ENCODE measurements at places on chromosomes 7 and 10. TPM values are rescaled to one million over a fixed set of nuclear protein-coding genes. Genes with fewer than 3 reads are reported as not detected.

ZNF425 gene
- 3.1 TPM for total RNA-seq

SLC13A1 gene
- not detected for total RNA-seq

NYAP1 gene
- total RNA-seq = 1.4 TPM

C7orf57 gene
- 0.21 TPM for total RNA-seq

TFEC gene
- total RNA-seq = under 0.01 TPM

TFPI2 gene
- total RNA-seq = 26.7 TPM

CALML3 gene
- 2.7 TPM for total RNA-seq

RAB19 gene
- total RNA-seq = not detected

OR2A7 gene
- total RNA-seq = 1.7 TPM

GTF2IRD1 gene
- total RNA-seq = 23.7 TPM

MKX gene
- total RNA-seq = 0.43 TPM

PTPRN2 gene
- 1.2 TPM for total RNA-seq

CALCR gene
- total RNA-seq = not detected

ABCB4 gene
- not detected for total RNA-seq

PPP1R17 gene
- not detected for total RNA-seq

PSD gene
- total RNA-seq = 0.43 TPM

VAX1 gene
- not detected for total RNA-seq

SPAM1 gene
- total RNA-seq = not detected

MSS51 gene
- total RNA-seq = 0.24 TPM

CHAT gene
- total RNA-seq = not detected

NACAD gene
- total RNA-seq = 0.96 TPM

BUB3 gene
- total RNA-seq = 160 TPM

PROSER2 gene
- 39.5 TPM for total RNA-seq

CCDC3 gene
- 0.96 TPM for total RNA-seq

ARMC3 gene
- total RNA-seq = 0.64 TPM

ZNF488 gene
- 1.1 TPM for total RNA-seq

SPAG6 gene
- not detected for total RNA-seq

BNIP3 gene
- total RNA-seq = 262 TPM

LIPK gene
- total RNA-seq = 0.48 TPM

GHRHR gene
- total RNA-seq = not detected

PLAC9 gene
- not detected for total RNA-seq

WIPF3 gene
- total RNA-seq = 0.21 TPM

OTUD1 gene
- 15.3 TPM for total RNA-seq

FAS gene
- total RNA-seq = 46.3 TPM

SEMA3C gene
- total RNA-seq = 267 TPM

AEBP1 gene
- 3.6 TPM for total RNA-seq

NEURL1 gene
- 0.24 TPM for total RNA-seq

ITGA8 gene
- total RNA-seq = not detected

CLDN4 gene
- 60.3 TPM for total RNA-seq

HOXA6 gene
- not detected for total RNA-seq

All from tracheal epithelial cell (primary cell).